MG63 (cell line): ENCODE measurements at places on chromosomes 1 and 21.

DNA sequence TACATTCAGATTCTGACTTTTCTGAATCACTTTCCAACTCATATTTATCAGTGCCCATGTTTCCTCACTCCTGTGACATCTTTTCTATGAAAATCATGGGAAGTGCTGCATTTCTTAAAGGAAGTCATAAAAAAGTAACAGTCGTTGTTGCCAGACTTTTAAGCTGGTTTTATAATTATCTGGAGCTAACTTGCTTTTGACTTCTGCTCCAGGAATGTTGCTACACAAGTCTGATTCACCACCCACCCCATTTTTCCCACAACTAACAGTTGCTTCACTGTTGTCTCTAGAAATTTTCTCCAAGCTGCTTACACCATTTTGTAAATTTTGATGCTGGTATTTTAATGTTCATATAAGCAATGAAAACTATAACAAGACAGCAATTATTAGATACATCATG is 12.2 kb downstream of the FCRLB start:
- DNase-seq, result peak; percentile 63

- no peak for DNase-seq
Observed at GRCh38 chr1:61699911-61700851, 24.8 kb downstream of the TM2D1 start.

DNA sequence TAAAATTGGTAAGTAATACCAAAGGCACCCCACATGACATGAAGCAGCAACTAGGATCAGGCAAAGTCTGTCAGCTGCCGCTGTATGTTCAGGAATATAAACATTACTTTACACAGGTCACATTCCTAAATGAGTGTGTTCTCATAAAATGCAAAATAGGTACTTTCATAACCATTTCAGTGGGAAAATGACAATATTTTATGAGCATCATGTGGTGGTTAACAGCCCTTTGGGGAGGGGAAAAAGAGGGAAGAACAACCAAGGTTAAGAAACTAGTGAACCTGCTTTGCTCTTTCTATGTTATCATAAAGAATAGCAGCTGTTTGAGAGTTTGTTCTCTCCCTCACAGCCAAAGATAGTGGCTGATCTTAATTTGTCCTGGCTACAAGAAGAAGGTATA is 105.4 kb upstream of the LBR start:
- no peak for DNase-seq

DNA sequence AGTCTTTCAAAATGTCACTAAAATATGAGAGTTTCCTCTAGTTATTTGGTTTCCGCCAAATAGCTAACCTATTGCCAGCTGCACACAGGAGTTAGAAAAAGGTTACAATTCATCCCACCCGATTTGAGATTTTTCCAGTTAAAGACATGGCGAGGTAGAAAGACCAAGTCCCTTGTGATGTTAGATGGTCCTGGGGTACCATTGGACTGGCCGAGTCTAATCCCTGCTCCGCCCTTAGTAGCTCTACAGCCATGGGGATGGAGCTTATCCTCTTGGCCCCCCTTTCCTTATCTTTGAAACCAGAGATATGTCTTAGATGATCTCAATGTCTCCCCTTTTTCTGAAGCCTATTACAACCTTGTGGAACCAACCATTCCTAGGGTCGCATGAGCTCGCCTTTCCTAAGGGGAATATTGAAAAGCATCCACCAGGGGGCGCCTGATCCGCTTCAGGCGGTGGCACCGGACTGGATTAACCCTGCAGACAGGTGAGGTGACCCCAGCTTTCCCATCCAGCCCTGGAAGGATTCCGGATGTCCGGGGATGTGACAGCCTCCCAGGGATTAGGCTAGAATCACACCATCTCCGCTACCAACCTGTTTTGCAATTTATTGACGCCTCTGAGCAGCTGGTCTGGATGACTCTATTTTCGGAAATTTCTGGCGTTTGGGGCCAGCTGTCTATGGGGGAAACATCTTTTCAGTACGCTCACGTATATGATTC is 68.3 kb upstream of the SIM2 start:
- peak; percentile 38 for DNase-seq

- DNase-seq, result peak; percentile 11
Observed at GRCh38 chr1:112850034-112850757, 105.8 kb downstream of the SLC16A1 start.

GRCh38 chr21:42401820-42402251 is 1.9 kb upstream of the UBASH3A start:
- no peak for DNase-seq

GRCh38 chr1:160018900-160019299 is 12.9 kb downstream of the PIGM start:
- DNase-seq, result peak; percentile 74

DNA sequence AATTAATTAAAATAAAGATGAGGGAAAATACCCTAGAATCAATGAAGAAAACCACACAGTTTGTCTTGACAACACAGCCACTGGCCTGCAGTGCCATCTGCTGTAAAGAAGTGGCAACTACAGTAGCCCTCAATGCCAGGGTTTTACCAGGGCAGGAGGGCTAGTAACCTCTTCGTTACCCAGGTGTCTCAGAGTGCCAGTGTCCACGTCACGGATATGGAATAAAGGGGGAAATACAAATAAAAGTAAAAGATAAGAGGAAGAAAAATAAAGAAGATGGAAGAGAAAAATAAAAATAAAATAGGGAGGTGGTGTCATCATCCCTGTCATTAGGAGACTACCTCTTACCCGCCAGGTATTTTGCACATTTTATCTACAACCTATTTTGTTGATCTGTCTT is 14.2 kb upstream of the SLC44A3 start:
- peak; percentile 13 for DNase-seq

- peak; percentile 58 for DNase-seq
Observed at GRCh38 chr21:42463861-42464515, 32.0 kb downstream of the RSPH1 start.

DNA sequence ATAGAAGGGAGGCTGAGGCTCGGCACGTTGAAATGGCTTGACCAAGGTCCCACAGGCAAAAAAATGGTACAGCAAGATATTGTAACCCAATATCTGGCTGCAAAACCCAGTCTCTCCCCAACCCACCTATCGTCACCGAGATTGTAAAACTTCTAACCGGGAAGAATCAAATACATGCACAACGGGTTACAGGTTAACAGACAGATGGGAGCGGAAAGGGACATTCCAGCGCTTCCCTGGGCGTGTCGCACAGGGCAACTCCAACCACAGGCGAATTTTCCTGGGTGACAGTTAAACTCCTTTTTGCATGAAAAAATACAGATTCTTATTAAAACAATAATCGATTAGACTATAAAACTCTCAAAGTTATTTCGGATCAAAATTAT is 31.8 kb upstream of the JUN start:
- peak; percentile 26 for DNase-seq

GRCh38 chr1:106072909-106073600 is 983.4 kb upstream of the PRMT6 start:
- no peak for DNase-seq

- DNase-seq, result no peak
Observed at GRCh38 chr21:32481875-32482408, 69.4 kb downstream of the EVA1C start.

- no peak for DNase-seq
Observed at GRCh38 chr1:191662746-191663145, 495.5 kb upstream of the RGS18 start.

DNA sequence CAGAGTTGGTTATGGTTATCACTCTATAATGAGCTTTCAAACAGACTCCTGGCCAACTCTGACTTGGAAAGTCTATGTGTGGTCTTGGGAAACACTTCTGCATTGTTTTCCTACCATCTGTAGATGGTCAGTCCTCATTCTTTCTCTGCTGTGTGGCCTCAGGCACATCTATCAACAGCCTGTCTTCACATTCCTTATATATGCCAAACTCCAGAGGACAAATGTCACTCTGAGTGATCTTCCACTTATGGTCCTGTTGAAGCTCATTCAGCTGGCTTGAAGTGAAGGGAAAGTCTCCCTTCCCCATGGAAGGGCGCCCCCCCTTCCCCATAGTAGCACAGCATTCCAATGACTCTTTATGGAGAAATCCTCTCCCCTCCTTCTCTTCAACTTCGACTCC is 58.7 kb downstream of the VANGL2 start:
- DNase-seq, result no peak

- DNase-seq, result no peak
Observed at GRCh38 chr1:78385744-78386462, 104.9 kb upstream of the PTGFR start.

- DNase-seq, result no peak
Observed at GRCh38 chr1:58982259-58982998, 198.6 kb upstream of the JUN start.

DNA sequence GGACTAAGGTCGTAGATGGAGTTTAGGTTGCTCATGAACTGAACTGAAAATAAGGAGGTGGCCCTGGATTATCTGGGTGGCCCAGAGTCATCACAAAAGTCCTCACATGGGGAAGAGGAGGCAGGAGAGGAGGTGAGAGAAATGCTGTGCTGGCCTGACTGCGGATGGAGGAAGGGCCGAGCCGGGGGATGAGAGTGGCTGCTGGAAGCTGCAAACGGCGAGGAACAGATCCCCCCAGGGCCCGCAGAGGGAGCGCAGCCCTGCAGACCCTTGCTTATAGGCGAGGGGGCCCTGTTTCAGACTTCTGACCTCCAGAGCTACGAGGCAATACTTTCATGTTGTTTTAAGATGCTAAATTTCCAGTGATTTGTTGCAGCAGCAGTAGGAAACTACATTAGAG is 102.7 kb upstream of the C1orf174 start:
- no peak for DNase-seq

DNA sequence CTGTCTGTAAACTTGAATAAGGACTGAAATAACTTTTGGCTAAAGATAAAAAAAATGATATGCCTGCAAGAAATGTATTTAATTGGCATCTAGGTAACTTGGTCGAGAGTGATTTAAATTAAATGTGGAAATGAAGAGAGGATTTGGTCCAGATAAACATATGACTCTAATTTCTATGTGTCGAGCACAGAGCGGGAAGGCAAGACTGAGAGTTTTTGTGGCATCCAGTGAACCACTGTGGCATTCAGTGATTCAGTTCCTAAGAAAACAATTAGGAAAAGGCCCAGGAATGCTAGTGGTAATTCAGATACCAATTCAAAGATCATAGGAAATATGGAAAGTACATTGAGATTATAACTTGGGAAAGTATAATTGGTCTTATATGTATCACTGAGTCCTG is 39.6 kb downstream of the PDE4B start:
- peak; percentile 5 for DNase-seq

DNA sequence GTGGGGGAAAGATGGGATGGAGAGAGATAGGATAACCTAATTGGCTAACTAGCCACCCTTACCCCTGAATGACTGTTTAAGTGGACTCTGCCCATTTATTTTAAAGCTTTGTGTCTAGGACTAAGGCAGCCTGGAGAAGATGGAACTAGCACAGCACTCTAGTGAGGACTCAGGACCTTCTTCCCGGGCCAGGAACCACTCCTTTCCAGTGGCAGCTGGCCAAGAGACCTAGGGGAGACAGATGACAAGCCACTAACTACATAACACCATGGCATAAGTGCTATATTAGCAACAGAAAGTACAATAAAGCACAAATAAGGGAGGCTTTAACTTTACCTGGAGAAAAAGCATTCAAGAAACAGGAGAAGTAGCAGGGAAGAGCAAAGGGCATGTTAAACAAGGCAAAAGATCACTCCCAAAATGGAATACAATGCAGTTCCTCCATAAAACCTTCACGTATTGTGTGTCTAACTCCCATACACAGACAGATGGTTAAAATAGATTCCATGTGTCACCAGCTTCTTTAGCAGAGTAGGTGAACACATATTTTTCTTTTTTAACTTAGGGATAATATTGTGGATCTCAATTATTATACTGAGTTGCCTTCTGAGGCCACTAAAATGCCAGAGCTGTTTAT is 20.6 kb downstream of the CLCA1 start:
- DNase-seq, result no peak

DNA sequence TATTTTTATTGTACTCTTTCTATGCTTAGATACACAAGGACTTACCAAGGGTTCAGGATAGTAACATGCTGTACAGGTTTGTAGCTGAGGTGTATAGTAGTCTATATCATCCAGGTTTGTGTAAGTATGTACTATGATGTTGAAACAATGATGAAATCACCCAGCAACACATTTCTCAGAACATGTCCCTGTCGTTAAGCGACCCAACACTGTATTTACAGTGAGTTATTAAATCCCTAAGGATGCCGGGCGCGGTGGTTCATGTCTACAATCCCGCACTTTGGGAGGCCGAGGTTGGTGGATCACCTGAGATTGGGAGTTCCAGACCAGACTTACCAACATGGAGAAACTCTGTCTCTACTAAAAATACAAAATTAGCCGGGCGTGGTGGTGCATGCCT is 21.6 kb upstream of the RCOR3 start:
- no peak for DNase-seq

- no peak for DNase-seq
Observed at GRCh38 chr1:229408458-229409037, 25.3 kb downstream of the ACTA1 start.

GRCh38 chr1:202586018-202586821 is 124.0 kb downstream of the SYT2 start:
- peak; percentile 47 for DNase-seq

DNA sequence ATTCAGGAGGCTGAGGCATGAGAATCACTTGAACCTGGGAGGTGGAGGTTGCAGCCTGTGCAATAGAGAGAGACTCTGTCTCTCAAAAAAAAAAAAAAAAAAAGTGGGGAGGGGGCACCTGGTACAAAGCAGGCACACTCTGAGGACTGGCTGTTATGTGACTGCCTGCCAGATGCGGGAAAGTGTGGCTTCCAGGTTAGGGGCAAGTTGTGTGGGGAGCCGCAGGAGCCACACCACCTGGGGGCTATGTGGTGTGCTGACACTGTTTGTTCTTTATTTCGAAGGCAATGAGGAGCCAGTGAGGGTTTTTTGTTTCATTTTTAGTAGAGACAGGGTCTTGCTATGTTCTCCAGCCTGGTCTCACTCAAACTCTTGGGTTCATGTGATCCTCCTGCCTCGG is 5.7 kb downstream of the THEMIS2 start:
- no peak for DNase-seq

GRCh38 chr1:119275145-119276134 is 93.1 kb upstream of the HAO2 start:
- peak; percentile 53 for DNase-seq

DNA sequence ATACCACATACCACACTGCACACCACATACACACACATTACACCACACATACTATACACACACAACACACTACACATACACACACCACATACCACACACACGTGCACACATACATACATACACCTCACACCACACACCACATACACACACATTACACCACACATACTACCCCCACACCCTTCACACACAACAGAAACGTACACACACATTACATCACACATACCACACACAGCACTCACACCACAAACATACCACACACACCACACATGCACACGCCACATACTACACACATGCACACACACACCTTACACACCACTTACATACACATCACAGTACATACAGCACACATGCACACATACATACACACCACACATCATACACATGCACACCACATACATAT is 28.5 kb downstream of the RAB7B start:
- DNase-seq, result no peak
